Amygdala (tissue), 56 donors: ENCODE measurements at places on chromosomes 7 and 10.

GRCh38 chr7:66505531-66506451 lies 122.9 kb upstream of the KCTD7 start:
- DNase-seq = no peak

DNA sequence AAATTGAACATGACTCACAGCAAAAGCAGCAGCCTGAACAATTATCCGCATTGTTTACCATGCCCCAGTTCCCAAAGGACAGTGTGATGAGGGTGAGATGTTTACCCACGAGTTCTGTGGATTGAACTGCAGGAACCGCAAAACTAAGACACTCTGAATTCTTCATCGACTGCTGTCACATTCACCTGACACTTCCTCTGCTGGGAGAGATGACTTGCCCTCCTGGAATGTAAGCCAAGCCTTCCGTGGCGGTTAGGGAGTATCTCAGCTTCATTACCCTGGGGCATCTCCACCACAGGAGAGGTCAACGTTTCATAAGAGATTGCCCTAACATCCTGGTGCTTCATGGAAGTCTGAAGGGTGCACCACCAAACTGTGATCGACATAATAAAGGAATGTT lies 374.6 kb upstream of the ADARB2 start:
- no peak for DNase-seq

DNA sequence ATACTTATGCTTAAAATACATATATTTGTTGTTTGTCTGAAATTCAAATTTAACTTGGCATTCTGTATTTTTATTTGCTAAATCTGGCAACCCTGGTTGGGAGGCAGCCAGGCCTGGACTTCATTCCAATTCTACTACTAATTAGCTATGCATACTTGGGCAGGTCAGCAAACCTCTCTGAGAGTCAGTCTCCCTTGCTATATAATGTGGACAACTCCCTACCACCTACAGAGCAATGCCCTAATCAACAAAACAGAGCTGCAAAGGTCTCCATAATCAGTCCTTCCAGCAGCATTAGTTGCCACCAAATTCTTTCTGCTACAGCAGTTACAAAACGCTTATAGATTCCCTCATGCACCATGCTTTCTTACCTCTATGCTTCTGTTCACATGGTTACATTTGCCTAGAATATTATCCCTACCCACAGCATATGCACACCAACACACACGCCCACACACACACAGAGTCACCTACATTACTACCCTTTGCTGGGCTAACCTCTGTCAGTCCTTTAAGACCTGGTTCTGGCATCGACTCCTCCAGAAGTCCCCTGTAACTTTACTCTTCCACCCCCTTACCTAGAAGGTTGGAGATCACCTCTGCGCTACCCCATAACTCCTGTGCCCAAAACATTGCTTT lies 188.7 kb downstream of the FGFR2 start:
- DNase-seq = no peak

DNA sequence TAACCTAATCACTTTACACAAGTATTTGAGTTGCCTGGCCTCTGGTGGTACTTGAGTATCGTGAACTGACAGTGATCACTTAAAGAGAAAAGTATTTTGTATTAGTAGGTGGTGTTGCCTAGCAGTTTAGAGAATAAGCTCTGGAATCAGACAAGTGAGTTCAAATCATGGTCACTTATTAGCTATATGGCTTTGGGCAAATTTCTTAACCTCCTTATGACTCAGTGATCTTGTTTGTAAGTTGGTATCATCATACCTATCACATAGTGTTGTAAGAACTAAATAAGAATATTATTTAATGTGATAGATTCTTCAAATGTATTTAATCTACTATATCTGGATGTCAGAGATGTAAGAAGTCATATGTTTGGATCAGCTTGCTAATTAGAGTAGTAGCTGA lies 163.8 kb downstream of the RNF133 start:
- no peak for DNase-seq

GRCh38 chr10:91247360-91248111 lies 27.1 kb downstream of the PCGF5 start:
- no peak for DNase-seq

DNA sequence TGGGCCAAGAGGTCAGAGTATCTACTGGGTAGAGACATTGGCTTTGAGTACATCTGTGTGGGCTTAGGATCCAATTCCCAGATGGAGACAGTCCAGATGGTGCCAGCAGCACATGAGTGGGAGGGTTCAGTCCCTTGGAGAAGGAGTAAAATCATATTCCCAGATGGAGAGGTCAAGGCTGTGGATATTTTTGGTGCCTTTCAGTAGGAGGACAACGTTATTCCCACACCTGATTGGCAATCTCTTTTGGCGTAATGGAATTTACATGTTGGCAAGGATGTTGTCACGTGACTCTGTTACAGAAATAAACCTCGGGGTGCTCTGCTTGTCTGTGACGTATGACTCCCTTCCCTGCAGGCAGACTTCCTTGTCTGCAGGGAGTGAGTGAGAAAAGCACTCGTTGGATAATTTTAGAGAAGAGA lies 27.6 kb downstream of the NPS start:
- DNase-seq = no peak

GRCh38 chr7:1226186-1226901 lies 6.3 kb upstream of the UNCX start:
- DNase-seq = no peak

GRCh38 chr7:100153708-100154535 lies 4.6 kb downstream of the TRAPPC14 start:
- DNase-seq = no peak

DNA sequence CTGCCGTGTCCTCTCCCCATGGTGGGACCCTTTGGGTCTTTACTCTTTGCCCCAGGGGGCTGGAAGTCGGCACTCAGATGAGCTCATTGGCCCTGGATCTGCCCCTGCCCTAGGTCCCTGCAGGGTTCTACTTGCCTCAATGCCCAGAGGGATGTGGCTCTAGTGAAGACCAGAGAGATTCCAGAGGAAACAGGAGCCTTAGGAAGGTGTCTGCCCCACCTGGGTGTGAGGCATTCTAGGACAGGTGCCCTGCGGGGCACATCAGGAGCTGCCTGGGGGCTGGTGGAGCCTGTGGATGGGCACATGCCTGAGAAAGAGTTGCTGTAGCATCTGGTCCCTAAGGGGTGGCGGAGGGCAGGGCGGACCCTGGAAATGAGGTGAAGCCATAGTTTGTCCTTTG lies 128.6 kb downstream of the ADCY1 start:
- no peak for DNase-seq

DNA sequence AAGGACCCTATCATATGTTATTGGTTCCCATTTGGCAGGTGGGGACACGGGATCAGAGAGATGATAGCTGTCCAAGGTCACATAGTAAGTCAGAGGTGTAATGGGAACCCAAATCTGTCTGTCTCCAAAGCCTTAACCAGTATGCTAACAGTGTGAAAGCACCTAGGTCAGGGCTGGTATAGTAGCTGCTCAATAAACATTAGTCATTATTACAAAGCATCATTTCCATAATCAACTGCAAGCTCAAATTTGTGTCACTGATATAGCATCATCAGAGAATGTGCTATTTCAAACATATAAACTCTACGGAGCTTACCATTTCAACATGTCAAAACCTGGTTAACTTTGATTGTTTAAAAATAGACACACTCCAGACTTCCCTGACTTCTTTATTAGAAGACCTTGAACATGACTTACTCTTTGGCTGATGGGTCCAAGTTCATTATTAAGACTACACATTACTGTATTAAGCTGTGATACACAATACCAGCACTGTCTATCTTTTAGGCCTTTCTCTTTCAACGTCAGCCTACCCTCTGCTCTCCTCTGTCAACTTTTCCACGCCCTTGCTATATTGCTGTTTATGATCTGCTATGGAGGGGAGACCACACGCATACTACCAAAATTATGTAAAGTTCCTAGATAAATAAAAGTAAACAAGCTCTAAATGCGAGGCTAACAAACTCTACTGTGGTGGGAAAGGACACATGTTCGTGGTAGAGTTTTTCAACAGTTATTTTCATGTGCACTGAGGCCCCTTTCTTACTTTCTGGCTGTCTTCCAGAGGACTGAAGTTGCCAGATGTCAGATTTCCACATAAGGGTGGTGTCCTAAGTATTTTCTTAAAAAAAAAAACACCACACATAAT lies 33.6 kb downstream of the DNMBP start:
- DNase-seq = no peak

DNA sequence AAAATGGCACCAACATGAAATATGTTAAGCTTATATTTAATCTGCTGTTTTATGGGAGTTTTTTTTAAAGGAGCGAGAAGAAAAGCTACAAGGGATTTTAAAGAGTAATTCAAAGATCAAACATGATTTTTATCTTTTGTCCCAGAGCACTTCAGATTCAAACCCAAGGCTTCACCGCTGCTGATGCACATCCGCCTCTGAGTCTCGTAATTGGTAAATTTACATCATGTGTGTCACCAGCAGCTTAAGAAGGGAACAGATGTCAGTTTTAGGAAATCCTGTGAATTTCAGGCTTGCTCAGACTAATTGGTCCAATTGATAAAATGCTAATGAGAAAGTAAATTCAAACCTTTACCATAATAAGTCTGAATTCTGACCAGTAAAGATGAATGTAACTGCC lies 406.3 kb downstream of the GFRA1 start:
- no peak for DNase-seq
